Stimulated activated CD4-positive, alpha-beta T cell treated with anti-CD3 and anti-CD28 coated beads, Interleukin-1b, Interleukin-23, amount 100 ng/mL, for 48 hours (primary cell): ENCODE measurements at places on chromosomes 2 and 18.

- no peak for DNase-seq
Observed at GRCh38 chr2:26579025-26579722, 62.0 kb downstream of the CIB4 start.

DNA sequence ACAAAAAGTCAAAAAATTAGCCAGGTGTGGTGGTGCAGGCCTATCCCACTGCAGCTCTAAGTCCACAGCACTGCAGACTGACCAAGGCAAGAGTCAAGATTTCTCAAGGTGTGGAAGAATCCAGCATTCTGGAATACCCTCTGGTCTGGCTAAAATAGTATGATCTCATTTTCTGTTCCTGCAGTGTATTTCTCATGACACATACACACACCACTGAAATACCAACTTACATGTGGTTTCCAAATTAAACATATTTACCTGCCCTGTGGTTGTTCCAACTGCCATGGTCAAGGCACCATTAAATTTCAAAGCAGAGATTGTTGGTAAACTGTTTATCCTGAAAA lies 30.9 kb downstream of the NOL10 start:
- DNase-seq: no peak

GRCh38 chr2:65553504-65554074 lies 121.2 kb upstream of the SPRED2 start:
- DNase-seq: no peak

DNA sequence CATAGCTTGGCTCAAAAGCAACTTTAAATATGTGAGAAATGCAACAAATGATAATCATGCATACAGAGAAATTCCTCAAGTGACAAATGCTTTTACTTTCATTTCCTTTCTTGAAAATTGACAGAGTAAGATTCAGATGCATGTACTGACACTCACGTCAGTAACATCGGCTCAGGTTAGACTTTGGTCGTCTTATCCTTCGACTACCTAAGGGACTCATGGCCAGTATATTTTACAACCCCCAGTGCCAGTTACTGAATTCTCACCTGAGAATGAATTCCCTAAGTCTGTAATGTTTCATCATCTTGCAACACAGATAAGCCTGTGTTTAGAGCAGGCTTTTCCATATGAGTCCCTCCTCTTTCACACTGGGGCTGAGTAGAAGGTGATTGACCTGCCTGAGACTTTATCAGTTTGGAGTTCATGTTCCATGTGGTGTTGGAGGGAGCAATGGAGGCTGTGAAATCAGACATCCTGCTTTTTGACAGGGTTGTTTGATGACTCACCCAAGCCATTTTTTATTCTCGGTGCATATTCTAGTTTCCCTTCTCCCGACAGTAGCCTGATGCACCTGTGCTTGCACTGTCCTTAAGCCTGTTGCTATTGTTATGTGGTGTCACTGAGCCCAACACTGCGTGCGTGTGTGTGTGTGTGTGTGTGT lies 30.5 kb upstream of the ATP8B1 start:
- DNase-seq: peak; percentile 19

DNA sequence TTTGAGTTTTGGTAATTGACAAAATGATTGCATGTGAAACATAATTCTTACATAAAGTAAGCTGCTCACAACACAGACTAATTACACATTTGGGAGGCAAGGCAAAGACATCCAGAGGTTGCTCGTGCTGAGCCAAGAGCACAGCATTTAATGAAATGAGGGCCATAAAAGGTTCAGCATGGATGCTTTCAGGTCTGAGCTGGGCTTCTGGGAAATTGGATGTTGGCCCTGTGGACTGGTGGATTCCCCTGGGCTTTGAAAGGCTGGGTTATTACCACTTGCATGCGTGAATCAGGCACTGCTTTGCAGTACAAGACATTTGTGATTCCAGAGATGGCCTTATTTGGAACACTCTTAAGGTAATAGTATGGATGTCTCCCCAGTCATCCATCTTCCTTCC lies 533.5 kb upstream of the NRP2 start:
- no peak for DNase-seq

DNA sequence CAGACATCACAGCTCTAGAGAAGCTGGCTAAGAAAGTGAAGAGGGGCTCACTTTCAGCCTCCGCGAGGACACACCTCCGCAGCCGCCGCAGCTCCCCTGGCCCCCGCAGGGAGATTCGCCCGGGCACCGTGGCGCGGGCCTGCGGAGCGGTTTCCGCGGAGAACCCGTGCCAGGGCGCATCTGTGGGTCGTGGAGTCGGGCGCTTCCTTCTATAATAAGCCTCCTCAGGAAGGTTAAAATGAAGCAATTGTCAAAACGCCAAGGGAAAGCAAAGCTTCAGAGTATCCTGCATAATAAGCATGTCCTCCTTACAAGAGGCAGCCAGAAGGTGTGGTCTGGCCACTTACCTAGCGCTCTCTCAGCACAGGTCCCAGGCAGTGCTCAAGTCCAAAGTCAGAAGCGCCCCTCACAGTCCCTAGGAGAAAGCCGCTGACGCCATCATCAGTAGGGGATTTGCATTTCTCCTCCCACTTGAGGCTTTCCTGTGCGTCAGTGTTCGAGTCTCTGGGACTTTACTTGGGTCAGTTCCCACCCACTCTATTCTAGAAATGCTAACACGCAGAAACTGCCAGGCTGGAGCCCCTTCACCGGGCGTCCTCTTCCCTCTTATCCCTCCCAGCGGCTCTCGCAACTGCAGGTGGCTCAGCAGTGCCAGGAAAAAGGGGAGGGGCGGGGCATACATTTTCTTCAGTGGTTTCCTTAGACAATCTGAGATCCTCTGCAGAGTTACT lies at the start of gene STAT4:
Gene STAT4, minus strand, starts transcription at position 395 of the 731 bp plus-strand sequence. CDS start 2,791 bp downstream, outside the sequence.
- peak; percentile 89 for DNase-seq

- DNase-seq: no peak
Observed at GRCh38 chr2:119179991-119180390, 21.4 kb upstream of the C1QL2 start.

- DNase-seq: no peak
Observed at GRCh38 chr2:1949265-1949664, 204.9 kb upstream of the PXDN start.
